Naive thymus-derived CD4-positive, alpha-beta T cell (primary cell): ENCODE measurements at places on chromosomes 11 and 22.

GRCh38 chr11:72039856-72040401, 40.4 kb downstream of the NUMA1 start:
- peak overlapping the region; percentile 88 for H3K27ac ChIP-seq
- H3K27me3 ChIP-seq: no peaks in the 10 kb centered on the region
- H3K4me3 ChIP-seq: peak overlapping the region; percentile 89
- no peak for DNase-seq

DNA sequence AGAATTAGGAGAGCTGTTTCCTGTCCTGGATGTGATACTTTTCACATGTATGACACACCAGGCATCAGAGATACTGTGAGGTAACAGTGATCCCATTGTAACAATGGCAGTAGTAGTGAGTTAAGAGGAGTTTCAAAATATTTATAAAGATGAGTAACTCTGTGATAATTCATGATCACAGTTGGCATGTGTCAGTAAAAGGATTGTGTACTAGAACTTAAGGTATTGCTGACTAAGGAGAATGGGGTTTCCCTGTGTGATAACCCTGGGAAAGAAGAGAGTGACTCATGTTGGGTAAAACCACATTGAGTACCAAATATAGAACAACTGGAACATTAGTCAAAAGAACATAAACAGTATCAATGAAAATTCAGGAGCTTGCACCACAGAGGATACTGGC, 22.9 kb upstream of the SLC5A1 start:
- H3K4me1 ChIP-seq: no peaks in the 10 kb centered on the region
- H3K36me3 ChIP-seq: no peaks in the 10 kb centered on the region
- no peaks in the 10 kb centered on the region for H3K27me3 ChIP-seq
- no peak overlapping the region for H3K4me3 ChIP-seq
- H3K27ac ChIP-seq: no peak overlapping the region

DNA sequence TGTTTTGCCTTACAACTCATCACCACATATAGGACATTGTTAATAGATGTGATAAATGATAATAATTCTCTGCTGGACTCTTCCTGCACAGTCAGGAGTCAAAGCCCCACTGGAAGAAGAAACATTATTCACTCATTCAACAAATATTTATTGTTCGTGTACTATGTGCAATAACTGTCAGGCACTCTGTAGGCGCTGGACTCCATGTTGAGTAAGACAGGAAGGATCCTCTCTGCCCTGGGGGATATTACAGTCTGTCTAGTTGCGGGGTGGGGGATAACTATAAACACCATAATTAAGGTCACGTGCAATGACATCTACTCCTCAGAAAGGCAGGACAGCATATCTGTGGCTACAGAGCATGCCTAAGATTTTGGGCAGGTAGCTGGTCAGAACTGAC, 281.1 kb downstream of the FAT3 start:
- no peak overlapping the region for H3K27ac ChIP-seq
- H3K36me3 ChIP-seq: no peaks in the 10 kb centered on the region
- H3K4me1 ChIP-seq: no peaks in the 10 kb centered on the region
- no peak overlapping the region for H3K4me3 ChIP-seq
- H3K27me3 ChIP-seq: no peaks in the 10 kb centered on the region

- no peak overlapping the region for H3K27ac ChIP-seq
- no peaks in the 10 kb centered on the region for H3K4me1 ChIP-seq
- no peaks in the 10 kb centered on the region for H3K36me3 ChIP-seq
- DNase-seq: no peak
- no peak overlapping the region for H3K4me3 ChIP-seq
These were observed 203.7 kb downstream of the PGR start for GRCh38 chr11:100925935-100926334.

DNA sequence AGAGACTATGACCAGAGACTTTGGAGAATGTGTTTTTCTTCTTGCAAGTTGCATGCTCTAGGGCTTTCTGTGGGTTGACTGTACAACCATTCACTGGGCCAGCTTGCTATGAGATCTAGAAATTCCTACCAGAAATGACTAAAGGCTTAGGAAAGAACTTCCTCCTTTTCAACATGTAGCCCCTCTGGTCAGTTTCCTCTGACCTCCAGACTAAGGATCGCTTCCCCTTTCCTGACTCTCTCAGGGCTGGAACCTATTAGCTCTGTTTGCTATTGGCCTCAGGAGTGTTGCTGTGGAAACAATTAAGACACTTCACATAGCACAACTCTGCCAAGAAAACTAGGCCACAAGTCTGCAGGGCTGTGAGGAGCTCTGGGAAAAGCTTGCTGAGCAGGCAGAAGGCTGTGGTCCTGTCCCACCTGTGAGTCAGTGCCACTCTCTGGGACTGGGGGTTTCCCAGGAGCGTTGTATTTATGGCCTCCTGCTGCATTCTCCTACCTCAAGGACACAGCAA, 10.7 kb downstream of the CRY2 start:
- peaks cover 79% of the 10 kb centered on the region for H3K36me3 ChIP-seq
- no peak for DNase-seq
- H3K27me3 ChIP-seq: no peaks in the 10 kb centered on the region
- no peak overlapping the region for H3K27ac ChIP-seq

- no peak overlapping the region for H3K4me3 ChIP-seq
- H3K27me3 ChIP-seq: no peaks in the 10 kb centered on the region
- H3K36me3 ChIP-seq: no peaks in the 10 kb centered on the region
These were observed 30.0 kb upstream of the SMCO4 start for GRCh38 chr11:93573184-93573583.

DNA sequence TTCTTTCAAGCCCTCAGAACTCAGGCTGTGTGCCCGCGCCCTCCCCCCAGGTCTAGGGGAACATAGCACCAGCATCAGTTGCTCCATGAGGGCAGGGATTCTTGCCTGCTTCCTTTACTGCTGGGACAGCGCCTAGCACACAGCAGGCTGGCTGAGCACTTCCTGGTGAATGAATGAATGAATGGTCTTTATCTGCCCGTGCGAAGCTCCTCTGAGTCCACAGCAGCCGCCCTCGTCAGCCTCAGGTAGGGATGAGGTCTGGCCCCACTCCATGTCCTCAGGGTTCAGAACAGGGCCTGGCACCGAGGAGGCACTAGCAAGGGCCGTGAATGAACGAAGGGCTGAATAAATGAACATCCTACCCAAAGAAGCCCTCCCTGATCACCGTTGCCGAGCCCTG, 27.3 kb downstream of the ARRB1 start:
- H3K27me3 ChIP-seq: no peaks in the 10 kb centered on the region
- H3K4me3 ChIP-seq: no peak overlapping the region
- no peaks in the 10 kb centered on the region for H3K36me3 ChIP-seq
- H3K27ac ChIP-seq: no peak overlapping the region
- H3K4me1 ChIP-seq: peaks cover 44% of the 10 kb centered on the region

- H3K36me3 ChIP-seq: no peaks in the 10 kb centered on the region
- DNase-seq: peak; percentile 99
- no peaks in the 10 kb centered on the region for H3K27me3 ChIP-seq
- H3K4me3 ChIP-seq: peak overlapping the region; percentile 49
These were observed 6.7 kb downstream of the CENPM start for GRCh38 chr22:41939981-41940831.

GRCh38 chr11:27313157-27313821, 49.7 kb downstream of the CCDC34 start:
- H3K27me3 ChIP-seq: no peaks in the 10 kb centered on the region
- H3K27ac ChIP-seq: no peak overlapping the region
- no peaks in the 10 kb centered on the region for H3K4me1 ChIP-seq
- H3K4me3 ChIP-seq: no peak overlapping the region

DNA sequence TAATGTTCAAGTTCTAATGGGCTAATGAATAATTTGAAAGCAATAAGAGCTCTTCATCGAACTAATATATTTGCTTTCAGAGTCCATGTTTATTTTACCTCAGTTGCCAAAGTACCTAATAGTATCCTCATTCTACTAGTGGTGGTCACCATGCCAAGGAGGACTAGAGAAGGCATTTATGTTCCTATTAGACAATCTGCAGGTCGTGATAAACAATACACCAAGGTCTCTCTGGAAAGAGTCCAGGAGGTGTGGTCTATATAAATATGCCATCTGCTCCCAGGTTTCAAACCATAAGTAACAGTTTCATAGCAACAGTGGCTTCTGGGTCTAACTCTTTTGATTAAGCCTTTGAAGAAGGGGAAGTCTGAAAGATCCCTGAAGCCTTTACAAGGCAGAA, 42.9 kb downstream of the ARFGAP3 start:
- peaks cover 30% of the 10 kb centered on the region for H3K36me3 ChIP-seq
- H3K27ac ChIP-seq: no peak overlapping the region
- H3K4me3 ChIP-seq: no peak overlapping the region

DNA sequence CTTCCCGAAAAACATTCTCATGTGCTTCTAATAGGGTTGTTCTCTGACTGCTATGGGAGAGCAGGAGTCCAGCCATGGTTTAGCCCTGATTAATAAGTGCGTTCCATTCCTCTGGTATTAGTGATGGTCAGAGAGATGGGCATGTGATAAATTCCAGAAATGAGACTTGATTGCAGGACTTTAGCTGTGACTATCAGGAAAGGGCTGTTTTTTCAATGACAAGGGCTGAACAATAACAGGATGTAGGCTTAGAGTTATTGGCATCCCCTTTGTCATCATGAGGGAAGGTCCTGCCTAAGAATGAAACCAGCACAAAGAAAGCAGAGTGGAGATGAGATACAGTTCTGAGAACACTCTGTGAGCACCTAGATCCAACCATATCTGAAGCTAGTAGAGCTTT, 494.6 kb downstream of the MIAT start:
- no peaks in the 10 kb centered on the region for H3K36me3 ChIP-seq
- H3K4me1 ChIP-seq: no peaks in the 10 kb centered on the region
- H3K27me3 ChIP-seq: peaks cover 6% of the 10 kb centered on the region
- H3K27ac ChIP-seq: no peak overlapping the region

- H3K36me3 ChIP-seq: no peaks in the 10 kb centered on the region
- no peaks in the 10 kb centered on the region for H3K27me3 ChIP-seq
- DNase-seq: no peak
- H3K27ac ChIP-seq: no peak overlapping the region
- peaks cover 34% of the 10 kb centered on the region for H3K4me1 ChIP-seq
These were observed 12.3 kb downstream of the TNRC6B start for GRCh38 chr22:40189997-40190396.

DNA sequence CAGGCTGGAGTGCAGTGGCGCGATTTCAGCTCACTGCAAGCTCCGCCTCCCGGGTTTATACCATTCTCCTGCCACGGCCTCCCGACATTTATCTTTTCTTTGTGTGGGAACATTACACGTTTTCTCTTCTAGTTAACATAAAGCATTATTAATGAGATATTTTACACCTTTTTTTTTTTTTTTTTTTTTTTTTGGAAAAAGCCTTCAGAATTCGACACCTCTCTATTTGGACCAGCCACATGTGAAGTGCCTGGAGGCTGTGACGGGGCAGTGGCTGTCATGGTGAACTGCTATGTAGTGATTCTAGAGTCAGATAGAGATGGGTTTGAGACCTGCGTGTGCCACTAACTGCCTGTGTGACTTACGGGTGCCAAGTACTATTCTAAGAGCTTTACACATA, 64.3 kb downstream of the SMIM38 start:
- no peak for DNase-seq
- H3K36me3 ChIP-seq: no peaks in the 10 kb centered on the region
- H3K27me3 ChIP-seq: no peaks in the 10 kb centered on the region
- no peaks in the 10 kb centered on the region for H3K4me1 ChIP-seq

DNA sequence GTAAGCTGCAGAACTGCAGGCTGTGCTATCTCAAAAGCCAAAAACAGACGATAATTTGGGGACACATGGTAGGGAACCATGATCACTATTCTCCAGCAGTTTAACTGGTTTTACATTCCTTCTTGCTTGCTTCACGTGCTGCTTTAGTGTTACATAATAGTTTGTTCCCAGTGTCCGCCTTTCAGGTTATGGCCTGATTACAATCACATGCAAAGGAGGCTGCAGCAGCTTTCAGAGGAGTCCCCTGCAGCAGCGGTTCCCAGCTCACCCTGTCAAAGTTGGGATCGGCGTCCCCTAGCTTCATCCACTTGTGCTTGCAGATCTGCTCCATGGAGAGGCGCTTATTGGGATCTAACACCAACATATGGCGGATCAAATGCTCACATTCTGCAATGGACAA, 39.2 kb upstream of the APOA1 start:
- no peaks in the 10 kb centered on the region for H3K4me1 ChIP-seq
- H3K27me3 ChIP-seq: no peaks in the 10 kb centered on the region

- DNase-seq: no peak
- no peaks in the 10 kb centered on the region for H3K36me3 ChIP-seq
- peak overlapping the region; percentile 22 for H3K4me3 ChIP-seq
- H3K27ac ChIP-seq: no peak overlapping the region
- no peaks in the 10 kb centered on the region for H3K27me3 ChIP-seq
These were observed 43.6 kb upstream of the DDX6 start for GRCh38 chr11:118834427-118835028.

GRCh38 chr11:108562746-108563581, 30.6 kb downstream of the EXPH5 start:
- H3K27ac ChIP-seq: no peak overlapping the region
- no peaks in the 10 kb centered on the region for H3K36me3 ChIP-seq
- no peak for DNase-seq
- peaks cover 18% of the 10 kb centered on the region for H3K4me1 ChIP-seq
- no peaks in the 10 kb centered on the region for H3K27me3 ChIP-seq
- no peak overlapping the region for H3K4me3 ChIP-seq

GRCh38 chr11:71109186-71109585, 143.2 kb downstream of the SHANK2 start:
- no peaks in the 10 kb centered on the region for H3K36me3 ChIP-seq
- no peak overlapping the region for H3K27ac ChIP-seq

DNA sequence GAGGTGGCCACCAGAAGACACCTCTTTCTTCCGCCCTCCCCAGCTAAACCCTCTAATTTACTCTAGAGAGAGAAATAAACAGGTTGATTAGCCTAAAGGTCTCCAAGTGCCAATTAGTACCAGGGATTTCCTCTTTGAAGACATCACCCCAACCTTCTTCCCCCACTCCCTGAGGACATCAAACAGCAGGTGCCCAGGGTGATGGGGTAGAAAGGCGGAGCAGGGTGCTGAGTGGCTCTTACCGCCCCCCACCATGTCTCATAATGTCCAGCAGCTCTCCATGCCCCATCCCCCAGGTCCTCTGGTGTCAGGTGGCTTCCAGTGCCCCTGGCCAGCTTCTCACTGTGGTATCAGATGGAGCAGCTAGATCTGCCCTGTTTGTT, 5.3 kb upstream of the GNAZ start:
- no peaks in the 10 kb centered on the region for H3K36me3 ChIP-seq
- no peaks in the 10 kb centered on the region for H3K4me1 ChIP-seq
- H3K27ac ChIP-seq: no peak overlapping the region
- no peak overlapping the region for H3K4me3 ChIP-seq

- no peak overlapping the region for H3K4me3 ChIP-seq
- H3K4me1 ChIP-seq: no peaks in the 10 kb centered on the region
These were observed 1.5 kb downstream of the HSPB2 start for GRCh38 chr11:111913997-111914396.

- DNase-seq: no peak
- no peak overlapping the region for H3K27ac ChIP-seq
- peaks cover 18% of the 10 kb centered on the region for H3K27me3 ChIP-seq
- peaks cover 24% of the 10 kb centered on the region for H3K4me1 ChIP-seq
These were observed 1.0 kb downstream of the SYT12 start for GRCh38 chr11:67023957-67024353.
